AG10803 (cell line): ENCODE measurements at places on chromosomes 7 and 10.

DNA sequence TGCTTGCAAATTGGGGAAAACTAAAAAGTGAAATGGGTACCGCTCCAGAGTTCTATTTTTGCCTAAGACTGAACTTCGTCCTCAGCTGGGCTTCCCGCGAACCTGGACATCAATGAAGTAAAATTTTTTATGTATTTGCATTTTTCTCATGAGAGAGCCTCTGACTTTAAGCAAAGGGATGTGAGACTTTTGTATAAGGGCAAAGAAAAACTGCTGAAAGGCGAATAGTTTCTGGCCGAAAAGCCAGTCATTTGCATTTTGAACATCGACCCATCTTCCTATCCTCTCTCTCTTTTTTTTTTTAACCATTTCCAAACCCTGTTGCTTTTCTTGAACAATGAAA, 573 bp downstream of the PMPCB start:
- DNase-seq, result no peak

DNA sequence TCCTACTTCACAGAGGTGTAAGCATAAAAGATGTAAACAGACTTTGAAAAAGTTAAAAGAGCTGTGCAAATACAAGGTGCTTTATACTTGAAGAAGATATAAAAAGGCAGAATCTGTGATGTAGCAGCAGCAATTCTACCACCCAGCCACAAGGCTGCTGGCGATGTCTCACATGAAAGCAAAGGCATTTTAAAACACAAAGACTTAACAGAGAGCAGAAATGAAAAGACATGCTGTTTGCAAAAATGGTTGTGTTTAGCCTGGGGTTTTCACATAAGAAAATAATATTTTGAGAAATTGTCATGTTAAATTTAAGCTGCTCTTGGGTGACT, 85.5 kb upstream of the ZNF800 start:
- DNase-seq, result no peak

DNA sequence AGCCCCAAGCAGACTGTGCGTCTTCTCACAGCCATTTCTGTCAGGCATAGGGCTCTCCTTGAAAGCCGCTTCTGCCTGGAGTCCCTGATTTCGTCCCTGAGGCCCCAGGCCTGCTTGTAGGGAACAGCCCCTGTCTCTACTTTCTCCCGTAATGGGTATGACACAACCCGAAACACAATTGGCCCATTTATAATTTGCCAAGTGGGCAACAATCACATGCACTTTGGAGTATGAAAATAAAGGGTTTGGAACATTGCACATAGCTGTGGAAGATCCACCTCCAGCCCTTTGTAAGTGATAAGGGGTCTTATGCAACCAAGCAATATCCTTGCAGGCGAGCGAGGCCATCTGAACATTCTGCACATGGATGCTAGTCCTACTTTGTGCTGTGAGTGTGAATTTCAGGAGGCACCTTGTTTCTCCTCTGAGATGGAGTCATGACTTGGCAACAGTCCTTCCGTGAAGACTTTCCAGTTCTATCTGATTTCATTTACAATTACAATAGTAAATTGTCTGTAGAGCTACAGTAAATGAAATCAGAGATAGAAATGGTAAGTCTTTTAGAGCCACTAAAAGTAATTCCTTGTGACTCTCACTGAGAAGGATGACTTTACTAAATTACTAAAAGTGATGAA, 141.5 kb downstream of the CUBN start:
- no peak for DNase-seq

- no peak for DNase-seq
Observed at GRCh38 chr7:120949998-120950538, 509 bp upstream of the ING3 start.

DNA sequence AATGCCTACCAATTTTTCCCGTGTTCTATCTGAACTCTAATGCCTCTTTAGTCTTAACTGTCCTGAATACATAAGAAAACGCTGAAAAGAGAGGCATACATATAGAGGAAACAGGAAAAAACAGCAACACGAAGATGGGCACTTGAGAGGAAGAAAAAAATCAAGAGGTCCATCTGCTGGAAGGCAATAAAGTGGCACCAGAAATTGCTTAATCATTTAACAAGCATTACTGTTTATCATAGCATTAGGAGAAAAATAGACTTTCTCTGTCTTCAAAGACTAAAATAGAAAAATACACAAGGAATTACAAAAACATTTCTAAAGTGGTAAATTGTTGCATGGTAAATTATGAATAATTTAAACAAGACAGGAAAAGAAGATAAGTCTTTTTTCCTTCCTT, 35.0 kb downstream of the NSUN6 start:
- no peak for DNase-seq

- no peak for DNase-seq
Observed at GRCh38 chr7:26560526-26561256, 269.0 kb downstream of the SNX10 start.

DNA sequence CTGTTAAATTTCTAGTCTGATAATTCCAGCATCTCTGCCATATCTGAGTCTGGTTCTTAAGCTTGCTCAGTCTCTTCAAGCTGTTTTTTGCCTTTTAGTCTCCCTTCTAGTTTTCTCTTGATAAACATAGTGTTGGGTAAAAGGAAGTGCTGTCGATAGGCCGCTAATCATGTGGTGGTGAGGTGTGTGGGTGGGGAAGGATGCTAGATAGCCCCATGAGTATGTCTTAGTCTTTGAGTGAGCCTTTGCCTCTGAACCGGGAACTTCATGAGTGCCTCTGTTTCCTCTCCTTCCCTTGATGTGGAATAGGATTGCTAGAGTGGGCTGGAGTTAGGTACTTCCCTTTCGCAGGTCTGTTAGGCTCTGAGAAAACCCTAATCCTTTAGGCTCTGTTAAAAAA, 441.8 kb downstream of the INHBA start:
- no peak for DNase-seq

DNA sequence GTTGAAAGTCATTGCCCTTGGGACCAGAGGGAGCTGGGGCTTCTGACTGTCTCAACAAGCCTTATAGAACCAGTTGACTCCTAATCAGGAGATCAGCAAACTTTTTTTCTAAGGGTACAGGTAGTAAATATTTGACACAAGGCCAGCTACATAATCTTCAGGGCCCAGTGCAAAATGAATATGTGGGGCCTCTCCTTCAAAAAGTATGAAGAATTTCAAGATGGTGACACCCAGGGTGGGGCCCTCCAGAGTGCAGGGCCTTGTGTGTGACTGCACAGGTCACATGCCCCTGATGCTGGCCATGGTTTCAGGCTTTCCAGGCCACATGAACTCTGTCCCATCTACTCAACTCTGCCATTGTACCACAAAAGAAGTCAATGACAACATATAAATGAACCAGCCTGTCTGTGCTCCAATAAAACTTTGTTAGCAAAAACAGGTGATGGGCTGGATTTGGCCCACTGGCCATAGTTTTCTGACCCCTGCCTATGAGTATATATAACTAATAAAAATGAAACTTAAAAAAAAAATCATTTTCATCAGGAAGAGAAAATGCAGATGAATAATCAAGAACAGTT, 6.1 kb downstream of the MMRN2 start:
- DNase-seq, result no peak
